ENCODE measurements at places on chromosomes 5 and 9.

DNA sequence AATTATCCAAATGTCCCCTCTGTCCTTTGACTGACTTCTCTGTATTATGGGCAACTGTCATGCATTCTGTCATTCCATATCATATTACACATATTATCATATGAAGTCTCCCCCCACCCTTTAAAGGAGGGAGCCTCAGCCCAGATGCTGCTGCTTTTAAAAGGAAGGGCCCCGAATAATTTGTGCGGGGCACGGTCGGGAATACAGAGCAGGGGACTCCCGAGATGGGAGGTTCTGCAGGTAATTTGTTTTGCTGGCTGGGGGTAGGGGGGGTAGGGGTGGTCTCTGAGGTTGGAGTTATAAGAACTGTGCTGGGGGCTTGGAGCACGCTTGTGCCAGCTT is 10.1 kb upstream of the LHX2 start:
- DNase-seq = no peak

DNA sequence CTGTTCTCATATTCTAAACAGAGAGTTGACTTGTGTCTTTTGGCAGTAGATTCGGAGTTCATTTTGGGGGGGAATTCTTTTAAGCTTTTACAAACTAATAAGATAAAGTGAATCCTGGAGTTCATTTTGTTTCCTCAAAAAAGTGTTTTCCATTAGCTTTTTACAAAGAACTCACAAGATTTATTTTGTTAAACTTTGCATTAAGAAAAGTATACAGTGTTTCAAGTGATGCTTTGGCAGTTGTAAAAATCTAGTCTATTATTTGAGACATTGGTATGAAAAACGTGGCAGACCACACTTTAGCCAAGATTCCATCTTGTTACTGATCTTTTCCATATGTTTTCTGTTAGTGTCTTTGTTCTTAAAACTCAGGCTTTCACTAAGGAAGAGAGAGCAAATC is 1.2 kb upstream of the OMD start:
- no peak for DNase-seq

DNA sequence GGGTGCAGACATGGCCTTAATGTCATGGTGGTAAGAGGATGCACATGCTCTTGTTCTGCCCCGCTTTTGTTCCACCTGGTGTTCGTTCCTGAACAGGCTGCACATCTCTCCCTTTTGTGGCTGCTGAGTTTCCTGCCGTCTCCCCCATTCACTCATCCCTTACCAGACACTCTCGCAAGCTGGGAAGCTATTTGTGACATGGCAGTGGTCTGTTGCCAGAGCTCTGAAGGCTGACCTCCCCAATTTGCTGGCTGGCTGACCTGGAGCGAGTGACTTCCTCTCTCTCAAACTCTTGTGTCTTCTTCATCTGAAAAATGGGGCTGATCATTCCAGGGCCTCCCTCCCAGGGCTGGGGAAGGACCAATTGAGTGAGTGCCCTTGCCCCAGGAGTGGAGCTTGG is 35.9 kb downstream of the HRH2 start:
- DNase-seq = no peak

DNA sequence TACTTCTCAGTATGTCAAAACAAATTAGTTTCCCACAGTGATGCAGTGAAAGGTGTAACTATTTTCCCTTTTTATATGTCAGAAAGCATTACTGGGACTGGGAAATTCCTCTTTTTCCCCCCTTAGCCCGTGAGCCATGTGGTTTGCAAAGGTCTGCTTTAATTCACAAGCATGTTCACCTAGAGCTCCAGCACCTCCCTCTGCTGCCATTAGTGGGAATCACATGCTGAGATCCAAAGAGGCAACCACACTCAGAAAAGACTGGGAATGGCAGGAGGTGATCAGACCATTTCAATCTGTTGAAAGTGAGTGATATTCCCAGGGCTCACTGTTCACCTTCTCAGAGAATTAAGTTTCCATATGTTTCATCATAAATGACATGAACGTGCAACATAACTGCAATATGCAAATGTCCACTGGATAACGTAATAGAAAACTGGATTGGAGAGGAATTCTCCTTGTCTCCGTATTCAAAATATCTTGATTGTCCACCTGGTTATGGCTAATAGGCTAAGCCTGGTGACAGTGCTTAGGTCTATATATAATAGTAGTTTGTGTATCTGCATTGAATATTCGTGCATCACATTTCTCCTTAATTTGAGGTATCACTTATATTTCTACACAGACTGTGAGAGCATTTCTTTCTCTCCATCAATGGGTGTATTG is 703.5 kb upstream of the WWC1 start:
- DNase-seq = peak; percentile 56

- DNase-seq = no peak
These were observed 33.8 kb downstream of the RNF145 start for GRCh38 chr5:159175547-159175946.

DNA sequence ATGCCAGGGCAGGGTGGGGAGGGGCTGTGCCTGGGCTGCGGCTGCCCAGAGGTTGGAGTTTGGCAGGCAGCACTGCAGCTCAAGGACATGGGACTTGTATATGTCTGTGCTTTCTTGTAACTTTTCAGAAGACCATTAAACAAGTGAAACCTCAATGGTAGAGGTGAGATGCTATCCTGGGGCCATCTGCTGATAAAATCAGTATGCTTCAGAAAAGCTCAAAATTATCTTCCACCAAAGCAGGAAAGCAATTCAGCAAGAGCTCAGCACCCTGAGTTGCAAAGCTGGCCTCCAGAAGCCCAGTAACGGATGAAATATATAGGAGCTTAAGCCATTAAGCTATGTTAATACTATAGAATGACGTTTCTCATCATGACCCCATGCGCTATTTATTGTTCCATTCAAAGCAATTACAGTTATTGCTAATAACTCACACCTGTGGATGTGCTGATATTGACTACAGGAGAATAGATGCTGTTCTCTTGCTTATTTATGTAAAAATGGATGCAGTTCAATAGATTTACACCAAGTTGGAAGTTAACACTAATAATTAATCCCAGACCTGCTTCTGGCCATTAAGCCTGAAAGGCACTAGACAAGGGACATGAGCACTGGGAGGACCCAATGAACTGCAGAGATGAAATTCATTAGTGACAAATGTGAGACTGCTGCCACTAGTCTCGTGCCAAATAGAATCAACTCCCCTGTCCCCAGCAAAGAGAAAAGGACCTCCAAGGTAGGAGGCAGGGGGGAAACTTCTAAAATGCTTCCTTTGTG is 316.3 kb upstream of the PANK3 start:
- DNase-seq = no peak

DNA sequence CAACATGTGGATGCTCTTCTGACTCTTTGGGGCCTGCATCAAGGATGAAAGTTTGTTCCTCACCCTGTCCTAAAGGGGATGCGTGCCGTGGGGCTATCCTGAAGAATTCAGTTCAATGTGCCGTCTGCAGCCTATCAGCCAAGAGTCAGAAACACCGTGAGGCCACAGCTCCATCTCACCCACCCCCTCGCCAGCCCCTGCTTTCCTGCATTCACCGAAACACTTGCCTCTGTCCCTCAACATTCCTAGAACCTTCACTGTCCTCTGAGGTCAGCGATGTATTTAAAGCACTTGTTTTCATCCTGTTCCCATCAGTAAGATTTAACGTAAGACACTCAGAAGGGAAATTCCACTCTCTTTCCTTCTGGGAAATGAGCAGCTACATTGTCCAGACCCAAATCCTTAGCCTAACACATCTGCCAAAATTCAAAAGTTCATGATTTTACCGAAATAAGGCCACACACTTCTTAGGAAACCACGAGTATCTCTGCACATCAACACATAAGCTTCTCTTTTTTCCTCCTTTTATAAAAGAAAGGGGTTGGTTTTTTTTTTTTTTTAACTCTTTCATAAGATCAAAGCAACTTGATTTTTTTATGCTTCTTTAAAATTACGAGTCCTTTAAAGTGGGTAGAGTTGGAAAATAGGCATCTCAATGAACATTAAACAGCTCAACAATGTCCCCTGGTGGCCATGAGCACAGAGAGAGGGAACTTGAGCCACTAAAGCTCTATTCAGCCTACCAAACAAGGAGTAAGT is 100.7 kb downstream of the SUSD1 start:
- peak; percentile 94 for DNase-seq

- no peak for DNase-seq
These were observed 16.2 kb downstream of the SLC6A3 start for GRCh38 chr5:1429066-1429465.

DNA sequence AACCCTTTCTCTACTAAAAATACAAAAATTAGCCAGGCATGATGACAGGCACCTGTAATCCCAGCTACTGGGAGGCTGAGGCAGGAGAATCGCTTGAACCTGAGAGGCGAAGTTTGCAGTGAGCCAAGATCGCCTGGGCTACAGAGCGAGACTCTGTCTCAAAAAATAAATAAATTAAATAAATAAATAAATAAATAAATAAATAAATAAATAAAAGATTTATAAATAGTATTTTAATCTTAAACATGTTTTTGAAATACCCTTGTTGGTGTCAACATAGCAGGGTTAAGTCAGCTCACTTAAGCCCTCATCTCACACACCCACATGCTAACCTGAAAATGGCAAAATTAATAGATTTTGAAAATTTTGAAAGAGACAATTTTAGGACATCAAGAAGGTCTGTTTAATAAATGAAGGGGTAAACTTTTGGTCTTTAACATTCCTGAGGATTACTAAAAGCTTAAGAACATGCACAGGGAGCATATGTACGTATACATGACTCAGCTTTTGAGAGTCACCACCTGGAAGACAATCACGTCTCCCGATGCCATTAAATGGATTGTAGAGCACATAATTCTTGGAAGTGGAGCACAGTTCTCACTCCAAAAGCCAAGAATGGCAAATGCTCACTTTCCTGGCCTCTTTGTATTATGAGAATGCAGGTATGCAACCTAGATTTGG is 202.5 kb downstream of the GDNF start:
- DNase-seq = no peak

GRCh38 chr5:78533356-78533755 is 115.2 kb downstream of the LHFPL2 start:
- DNase-seq = peak; percentile 40

- DNase-seq = no peak
These were observed 58.1 kb downstream of the ICE1 start for GRCh38 chr5:5480481-5481111.

DNA sequence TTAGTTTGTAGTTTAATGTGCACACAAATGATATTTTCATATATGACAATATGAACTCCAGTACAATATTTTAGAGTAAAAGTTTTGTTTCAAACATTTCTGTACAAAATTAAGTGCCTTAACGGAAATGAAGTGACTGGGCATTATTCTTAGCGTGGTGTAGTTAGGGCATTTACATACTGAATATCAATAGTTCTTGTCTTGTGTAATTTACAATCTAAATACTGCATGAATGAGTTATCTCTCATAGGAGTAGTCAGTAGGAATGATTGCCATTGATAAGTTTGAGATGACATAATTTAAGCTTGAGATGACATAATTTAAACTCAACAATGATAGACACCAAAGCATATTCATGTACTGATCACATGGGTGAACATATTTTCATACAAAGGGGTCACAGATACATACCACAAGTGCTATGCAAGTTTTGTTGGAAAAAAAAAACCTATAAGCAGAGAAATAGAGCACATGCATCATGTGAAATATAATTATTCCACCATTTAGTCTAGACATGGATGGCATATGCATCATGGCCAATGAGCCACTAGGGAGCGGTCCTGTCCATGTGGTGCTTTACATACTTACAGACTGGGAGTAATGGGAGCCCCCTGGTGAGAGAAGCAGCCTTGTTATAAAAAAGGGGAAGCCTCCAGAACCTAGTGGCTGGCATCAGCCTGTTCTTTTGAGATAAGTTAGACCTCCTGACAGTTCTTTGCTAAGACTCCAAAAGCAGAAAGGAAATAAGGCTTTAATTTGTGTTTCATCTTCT is 1523.9 kb downstream of the MAT2B start:
- DNase-seq = peak; percentile 8

- peak; percentile 37 for DNase-seq
These were observed 128.4 kb upstream of the TRPM3 start for GRCh38 chr9:71249729-71250317.

DNA sequence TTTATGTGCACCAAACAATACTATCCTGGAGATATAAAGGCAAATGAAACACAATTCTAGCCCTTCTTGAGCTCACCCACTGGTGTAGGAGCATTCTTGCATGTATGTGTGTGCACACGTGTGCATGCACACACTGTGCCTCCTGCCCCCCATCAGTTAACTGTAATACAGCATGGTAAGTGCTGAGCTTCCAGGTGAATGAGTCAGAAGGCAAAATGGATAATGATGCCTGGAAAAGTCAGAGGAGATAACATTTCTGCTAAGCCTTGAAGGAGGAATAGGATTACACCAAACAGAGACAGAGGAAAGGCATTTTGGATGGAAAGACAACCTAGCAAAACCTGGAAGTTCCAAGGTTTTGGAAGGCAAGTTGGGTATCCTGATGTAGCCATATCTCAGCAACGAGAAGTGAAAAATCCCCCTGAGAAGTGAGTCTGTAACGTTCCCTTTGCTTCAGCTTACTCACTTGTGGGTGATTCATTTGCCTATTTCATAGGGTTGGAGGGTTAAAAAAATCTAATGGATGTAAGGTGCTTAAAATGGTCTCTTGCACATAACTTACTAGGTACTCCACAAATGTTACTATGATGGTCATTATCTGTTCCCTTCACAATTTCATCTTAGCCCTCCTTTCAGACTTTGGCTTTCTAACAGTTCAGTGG is 101.4 kb upstream of the STC2 start:
- DNase-seq = peak; percentile 47

- no peak for DNase-seq
These were observed 9.6 kb downstream of the NOL6 start for GRCh38 chr9:33464045-33464636.

DNA sequence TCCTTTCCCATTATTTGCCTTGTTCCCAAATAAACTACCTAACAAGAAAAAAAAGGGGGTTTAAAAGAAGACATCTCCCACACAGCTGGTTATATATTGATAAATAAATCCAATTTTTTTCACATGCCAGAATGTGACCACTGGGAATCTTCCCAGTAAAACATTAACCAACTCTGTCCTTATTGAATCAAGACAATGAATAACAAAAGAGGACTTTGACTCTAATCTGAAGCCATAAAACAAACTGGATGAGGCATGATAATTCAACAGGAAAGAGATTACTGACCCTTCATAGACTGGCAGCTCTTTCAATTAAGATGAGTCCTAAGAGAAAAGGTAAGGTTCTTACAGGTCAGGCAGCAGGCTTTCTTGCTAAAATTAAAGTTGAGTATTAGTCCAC is 165.8 kb upstream of the CDH6 start:
- DNase-seq = no peak

GRCh38 chr5:14460844-14461398 is 120.7 kb upstream of the OTULINL start:
- DNase-seq = no peak

GRCh38 chr5:33809936-33810335 is 81.9 kb downstream of the ADAMTS12 start:
- DNase-seq = no peak

GRCh38 chr5:2810644-2811043 is 59.2 kb upstream of the IRX2 start:
- no peak for DNase-seq

Measured in Daoy (cell line).